ENCODE measurements at places on chromosomes 6 and 20.

DNA sequence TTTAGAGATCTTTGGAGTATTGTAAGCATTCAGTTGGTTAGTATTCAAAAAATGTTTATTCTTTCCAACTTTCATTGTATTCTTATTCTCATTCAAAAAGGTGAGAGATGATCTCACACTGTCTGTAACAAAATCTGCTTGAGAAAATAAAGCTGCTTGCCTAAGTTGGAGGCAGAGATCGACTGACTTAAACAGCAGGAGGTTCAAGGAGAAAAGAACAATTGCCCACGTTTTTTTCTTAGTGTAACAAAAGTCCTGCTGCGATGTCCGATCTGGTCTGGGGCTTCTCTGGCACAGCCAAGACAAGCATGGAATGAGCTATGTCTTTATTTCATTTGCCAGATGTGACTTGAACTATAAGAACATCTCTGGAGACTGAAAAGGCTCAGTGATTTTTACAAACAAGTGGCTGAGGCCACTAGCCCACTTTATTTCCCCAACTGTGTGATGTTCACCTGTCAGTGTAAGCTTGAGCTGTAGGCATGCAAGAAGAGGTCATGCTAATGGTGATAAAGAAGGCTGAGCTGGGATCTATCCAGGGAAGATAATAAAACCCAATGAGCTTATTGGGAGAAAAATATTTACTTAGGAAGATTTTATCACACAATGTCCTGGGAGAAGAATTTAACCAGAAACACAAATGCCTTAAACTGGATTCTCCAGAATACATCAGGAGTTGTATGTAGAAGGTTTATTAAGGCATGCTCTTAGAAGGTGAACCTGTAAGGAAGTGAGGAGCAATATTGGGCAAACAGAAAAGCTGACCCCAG lies 580.1 kb upstream of the BTBD3 start:
- H3K27me3 ChIP-seq: peaks cover 1% of the 10 kb centered on the region
- no peak overlapping the region for H3K27ac ChIP-seq
- no peak overlapping the region for H3K4me3 ChIP-seq
- no peaks in the 10 kb centered on the region for H3K36me3 ChIP-seq
- no peak for DNase-seq

- H3K36me3 ChIP-seq: no peaks in the 10 kb centered on the region
- no peak for DNase-seq
- H3K27me3 ChIP-seq: no peaks in the 10 kb centered on the region
- H3K27ac ChIP-seq: no peak overlapping the region
- no peaks in the 10 kb centered on the region for H3K4me1 ChIP-seq
- H3K4me3 ChIP-seq: no peak overlapping the region
These were observed 121.3 kb downstream of the TFAP2B start for GRCh38 chr6:50939931-50940330.

DNA sequence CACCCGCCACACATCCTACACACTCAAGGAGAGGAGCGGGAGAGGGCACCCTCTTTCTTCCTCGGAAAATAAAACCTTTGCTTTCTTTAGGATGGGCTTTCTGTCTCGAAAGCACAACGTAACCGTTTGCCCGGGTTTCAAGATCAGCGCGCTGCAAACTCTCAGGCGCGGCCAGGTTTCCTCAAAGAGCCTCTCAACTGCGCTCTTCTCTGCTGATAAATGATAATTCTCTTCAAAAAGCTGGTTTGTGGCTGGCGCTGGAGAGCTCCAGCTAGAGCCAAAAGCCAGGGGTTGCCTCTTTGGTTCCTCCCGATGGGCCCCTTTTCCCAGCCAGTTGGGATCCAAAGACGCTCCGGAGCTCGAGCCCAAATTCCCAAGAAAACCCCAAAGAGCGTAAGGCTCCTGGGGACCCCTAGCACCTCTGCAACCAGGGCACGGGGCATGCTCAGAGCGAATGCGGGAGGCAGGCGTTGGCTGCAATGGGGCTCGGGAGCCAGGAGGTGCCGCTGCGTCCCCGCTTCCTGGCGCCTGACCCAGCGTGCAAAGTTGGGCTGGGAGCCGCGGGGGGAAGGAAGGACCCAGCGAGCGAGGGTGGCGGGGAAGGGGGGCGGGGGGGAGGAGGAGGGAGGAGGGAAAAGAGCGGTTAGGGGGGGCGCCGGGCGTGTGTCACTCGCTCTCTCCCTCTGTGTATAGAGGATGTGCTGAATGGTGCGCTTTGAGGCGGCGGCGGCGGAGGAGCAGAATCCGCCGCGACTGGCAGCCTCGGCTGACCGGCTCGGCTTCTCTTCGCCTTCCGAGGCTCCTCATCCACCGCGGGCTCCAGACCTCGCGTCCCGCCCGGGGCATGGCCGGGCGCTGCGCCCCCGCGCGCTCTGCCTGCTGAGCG lies at the start of gene PLCB1:
Gene PLCB1 (plus strand): TSS at position 669 of the 886 bp plus-strand sequence. CDS start 386 bp downstream, outside the sequence.
- H3K4me1 ChIP-seq: peaks cover 42% of the 10 kb centered on the region
- peak within 1 kb of the TSS; percentile 93 for H3K4me3 ChIP-seq
- no peaks in the 10 kb centered on the region for H3K36me3 ChIP-seq
- DNase-seq: peak; percentile 89

- H3K4me1 ChIP-seq: peaks cover 5% of the 10 kb centered on the region
- no peak overlapping the region for H3K27ac ChIP-seq
- no peak overlapping the region for H3K4me3 ChIP-seq
- no peak for DNase-seq
- H3K27me3 ChIP-seq: peaks cover 2% of the 10 kb centered on the region
- no peaks in the 10 kb centered on the region for H3K36me3 ChIP-seq
These were observed 22.2 kb downstream of the RIN2 start for GRCh38 chr20:19780261-19780660.

DNA sequence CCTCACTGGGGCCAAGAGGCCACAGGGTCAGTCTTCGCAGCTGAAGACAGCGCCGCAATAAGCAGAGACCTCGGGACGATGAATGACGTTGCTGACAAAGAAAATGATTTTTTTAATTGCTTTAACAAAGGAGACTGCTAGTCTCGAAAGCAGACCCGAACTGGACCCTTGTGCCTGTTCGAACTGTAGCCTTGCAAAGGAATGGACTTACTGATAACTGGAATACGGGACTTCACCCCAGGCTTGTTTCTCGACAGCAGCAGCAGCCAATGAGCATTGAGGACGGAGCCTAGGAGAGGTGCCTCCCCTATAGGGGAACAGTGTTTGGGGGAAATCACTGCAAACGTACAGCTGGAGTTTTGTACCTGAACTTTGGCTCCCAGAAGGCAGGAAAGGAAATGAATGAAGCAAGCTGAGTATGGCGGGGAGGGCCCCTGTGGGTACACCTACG lies 1.3 kb upstream of the TAF4 start:
- peaks cover 18% of the 10 kb centered on the region for H3K27me3 ChIP-seq
- DNase-seq: no peak

GRCh38 chr6:167688123-167688522 lies 138.6 kb upstream of the AFDN start:
- H3K27ac ChIP-seq: no peak overlapping the region
- H3K4me1 ChIP-seq: no peaks in the 10 kb centered on the region
- no peaks in the 10 kb centered on the region for H3K36me3 ChIP-seq
- H3K27me3 ChIP-seq: peaks cover 3% of the 10 kb centered on the region
- DNase-seq: no peak
- no peak overlapping the region for H3K4me3 ChIP-seq

DNA sequence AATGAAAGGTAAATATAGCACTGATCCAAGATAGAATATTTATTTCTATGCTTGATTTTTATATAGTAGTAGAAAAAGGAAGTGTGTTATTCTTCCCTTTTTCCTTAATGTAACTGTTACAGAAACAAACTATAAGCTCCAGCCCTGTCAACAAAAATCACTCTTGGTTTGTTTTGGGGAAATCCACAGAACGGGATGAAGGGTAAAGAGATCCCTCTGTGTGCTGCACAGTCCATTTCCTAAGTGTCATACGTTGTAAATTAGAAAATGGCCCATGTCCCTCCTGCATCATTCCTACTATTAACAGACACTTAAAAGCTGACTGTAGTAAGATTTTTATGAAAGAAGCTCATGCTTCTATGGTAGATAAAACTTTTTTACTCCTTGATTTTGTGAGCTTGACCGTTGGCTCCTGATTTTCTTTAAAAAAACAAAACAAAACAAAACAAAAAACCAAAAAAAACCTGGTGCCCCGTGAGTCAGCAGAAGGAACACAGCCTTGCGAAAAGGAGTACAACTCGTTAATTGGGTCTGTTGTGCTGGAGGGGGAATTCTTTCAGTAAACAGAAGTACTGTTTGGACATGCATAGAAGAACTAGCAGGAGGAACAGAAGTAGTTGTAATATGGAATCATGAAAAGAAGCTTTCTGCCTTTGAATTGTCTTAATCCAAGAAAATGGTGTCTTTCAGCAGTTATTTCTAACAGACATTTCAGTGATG lies 67.5 kb downstream of the RTN4IP1 start:
- H3K27me3 ChIP-seq: no peaks in the 10 kb centered on the region
- DNase-seq: no peak
- H3K27ac ChIP-seq: no peak overlapping the region
- H3K4me3 ChIP-seq: no peak overlapping the region
- H3K36me3 ChIP-seq: peaks cover 36% of the 10 kb centered on the region
